ELR (cell line): ENCODE measurements at places on chromosomes 4 and X.

GRCh38 chr4:174214101-174214878, 69.2 kb downstream of the FBXO8 start:
- no peak for DNase-seq

DNA sequence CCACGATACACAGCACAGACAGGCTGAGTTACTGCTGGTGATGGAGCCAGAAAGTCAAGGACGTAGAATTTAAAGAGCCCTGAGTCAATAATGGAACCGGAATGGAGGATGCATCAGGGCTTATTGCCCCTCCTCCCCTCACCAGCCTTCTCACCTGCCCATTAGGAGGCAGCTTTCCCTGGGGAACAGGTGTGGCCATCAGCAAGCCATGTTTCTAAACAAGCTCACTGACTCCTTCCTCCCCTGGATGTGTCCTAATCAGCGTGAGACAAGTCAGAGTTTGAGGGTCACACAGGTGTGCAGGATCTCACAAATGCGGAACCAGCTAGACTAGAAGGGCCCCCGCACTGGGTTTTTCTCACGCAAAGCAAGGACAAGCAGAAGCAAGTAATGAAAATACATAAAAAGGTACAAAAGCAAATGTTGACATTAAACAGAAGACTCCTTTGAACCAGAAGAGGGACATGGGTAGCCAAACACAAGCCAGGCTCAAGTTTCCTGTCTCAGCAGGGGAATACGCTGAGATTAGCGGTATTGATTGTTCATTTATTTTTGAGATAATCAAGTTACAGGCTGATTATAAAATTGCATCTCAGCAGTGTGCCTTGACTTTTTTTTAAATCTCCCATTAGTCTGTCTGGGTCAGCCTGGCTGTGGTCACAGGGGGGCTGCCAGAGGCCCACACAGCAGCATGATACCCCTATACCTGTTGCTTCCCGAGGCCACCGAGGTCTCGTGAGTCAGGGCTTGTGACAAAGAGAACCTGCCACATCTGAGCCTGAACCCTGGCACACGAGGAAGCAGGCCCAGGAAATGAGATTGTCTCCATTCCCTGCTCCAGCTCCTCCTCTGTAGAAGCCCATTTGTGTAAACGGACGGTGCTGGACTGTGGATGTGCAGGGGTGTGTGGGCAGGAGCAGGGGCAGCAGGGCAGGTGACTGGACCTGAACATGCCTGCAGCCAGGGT, 37.4 kb downstream of the CCKAR start:
- DNase-seq = no peak

- DNase-seq = peak; percentile 23
Measured at GRCh38 chr4:41232406-41232805, 18.1 kb upstream of the APBB2 start.

- DNase-seq = no peak
Measured at GRCh38 chr4:17866810-17867209, 56.0 kb downstream of the NCAPG start.

DNA sequence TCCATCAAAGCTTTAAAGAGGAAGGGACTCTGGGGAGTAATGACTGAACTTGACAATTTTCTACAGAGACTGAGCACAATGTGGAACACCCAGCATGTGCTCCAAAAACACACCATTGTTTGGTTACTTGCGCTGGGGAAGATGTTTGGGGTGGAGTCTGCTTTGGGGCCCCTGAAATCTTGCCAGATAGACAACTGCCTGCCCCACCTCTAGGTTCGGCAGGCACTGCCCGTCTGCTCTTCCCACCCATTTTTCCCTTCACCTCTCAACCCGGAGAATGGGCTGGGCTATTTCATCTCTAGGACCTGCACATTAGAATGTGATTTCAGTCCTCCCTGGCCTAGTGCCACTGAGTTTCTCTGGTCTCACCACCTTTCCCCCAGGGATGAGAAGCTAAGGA, 41.9 kb downstream of the TSC22D3 start:
- DNase-seq = no peak

DNA sequence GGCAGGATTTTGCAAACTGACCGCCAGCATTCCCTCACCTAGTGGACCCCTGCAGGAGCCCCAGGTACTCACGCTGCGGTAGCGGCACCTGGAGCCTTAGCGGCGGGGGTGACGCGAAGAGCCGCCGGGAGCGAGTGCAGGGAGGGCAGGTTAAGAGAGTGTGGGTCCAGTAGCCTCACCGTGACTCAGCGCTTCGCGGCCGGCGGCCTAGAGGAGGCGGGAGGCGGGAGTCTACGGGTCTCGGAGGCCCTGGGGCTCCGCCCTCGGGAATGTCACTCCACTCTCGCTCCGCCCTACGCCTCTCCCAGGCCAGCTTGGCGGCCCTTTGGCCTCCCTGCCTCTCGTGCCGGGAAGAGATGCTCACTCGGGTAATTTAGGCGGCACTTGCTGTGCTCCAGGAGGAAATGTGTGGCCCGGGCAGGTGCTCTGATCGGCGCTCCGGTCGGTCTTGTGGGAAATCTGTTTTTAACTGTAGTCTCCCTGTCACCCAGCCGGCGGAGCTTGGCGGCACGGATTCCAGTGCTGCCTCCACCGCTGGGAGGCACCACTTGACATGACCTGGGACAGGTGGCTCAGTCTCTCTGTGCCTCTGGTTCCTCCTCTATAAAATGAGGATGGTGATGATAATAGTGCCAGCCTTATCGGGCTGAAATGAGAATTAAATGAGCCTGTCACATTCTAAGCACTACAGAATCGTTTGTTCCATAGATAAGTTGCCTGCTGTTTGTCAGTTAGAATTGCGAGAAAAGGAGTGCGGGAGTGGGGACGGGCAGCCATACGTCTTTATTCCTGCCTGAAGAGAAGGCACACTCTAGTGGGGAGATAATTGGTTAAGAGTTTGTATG, at the start of gene PIR:
TSS of gene PIR (minus strand) at position 216 of the 845 bp plus-strand sequence. CDS start 2,076 bp downstream, outside the sequence.
- DNase-seq = peak; percentile 85

DNA sequence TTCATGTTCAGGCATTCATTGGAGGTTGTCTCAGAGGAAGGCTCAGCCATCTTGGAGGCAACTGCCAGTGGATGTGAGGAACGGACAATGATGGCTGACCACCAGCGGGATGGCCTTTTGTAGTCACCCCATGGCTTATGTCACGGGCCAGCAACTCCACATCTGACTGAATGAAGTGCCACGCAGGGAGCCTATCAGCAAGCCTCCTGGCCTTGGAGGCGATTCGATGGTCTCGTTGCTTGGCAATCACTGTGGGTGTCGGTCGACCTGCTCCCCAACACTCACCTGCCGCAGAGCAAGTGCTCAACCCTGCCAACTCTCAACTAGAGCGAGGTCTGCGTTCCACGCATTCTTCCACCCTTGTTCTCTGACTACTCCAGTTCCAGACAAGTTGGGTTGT, 7.4 kb downstream of the H2BW2 start:
- no peak for DNase-seq

GRCh38 chr4:189507060-189507459, 433.6 kb upstream of the FRG1 start:
- DNase-seq = no peak

GRCh38 chrX:119698845-119699244, 5.9 kb upstream of the SEPTIN6 start:
- DNase-seq = peak; percentile 66

GRCh38 chrX:2831471-2832228, 2.9 kb downstream of the GYG2 start:
- no peak for DNase-seq

DNA sequence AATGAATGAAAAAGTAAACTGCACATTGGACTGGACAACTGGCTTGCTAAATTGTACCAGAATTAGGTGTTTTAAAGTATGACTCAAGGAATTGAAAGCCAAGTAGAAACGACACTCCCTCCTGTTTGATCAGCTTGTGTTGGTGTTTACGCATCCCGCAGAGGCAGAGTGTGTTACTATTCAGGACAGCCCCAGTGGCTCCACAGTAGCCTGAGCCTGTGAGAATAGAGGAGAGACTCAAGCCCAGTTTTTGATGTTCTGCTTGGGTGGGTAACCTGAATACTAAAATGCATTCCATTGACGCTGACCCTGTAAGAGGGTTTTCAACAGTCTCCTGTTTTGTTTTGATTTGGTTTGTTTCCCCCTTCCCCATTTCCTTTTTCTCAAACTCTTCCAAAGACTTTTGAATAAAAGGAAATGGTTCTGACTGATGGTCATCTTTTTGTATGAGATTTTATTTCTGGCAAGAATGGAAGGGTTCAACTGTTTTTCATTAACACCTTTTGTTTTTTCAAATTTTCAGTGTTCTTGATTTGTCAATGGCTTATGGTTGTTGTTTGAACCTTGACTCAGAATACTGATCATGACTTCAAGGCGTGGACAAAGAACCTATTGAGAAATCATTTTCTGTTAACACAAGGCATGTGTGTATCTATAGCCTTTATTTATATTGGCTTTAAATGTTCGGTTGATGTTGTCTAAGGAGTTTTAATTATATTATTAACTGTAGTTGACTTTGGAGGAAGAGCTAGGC, 10.2 kb downstream of the ADGRL3 start:
- no peak for DNase-seq

GRCh38 chr4:160848901-160849760, 1314.7 kb downstream of the FSTL5 start:
- peak; percentile 57 for DNase-seq

GRCh38 chr4:26217481-26217880, 103.3 kb upstream of the RBPJ start:
- DNase-seq = no peak

- no peak for DNase-seq
Measured at GRCh38 chrX:78321809-78322208, 5.6 kb downstream of the CYSLTR1 start.

DNA sequence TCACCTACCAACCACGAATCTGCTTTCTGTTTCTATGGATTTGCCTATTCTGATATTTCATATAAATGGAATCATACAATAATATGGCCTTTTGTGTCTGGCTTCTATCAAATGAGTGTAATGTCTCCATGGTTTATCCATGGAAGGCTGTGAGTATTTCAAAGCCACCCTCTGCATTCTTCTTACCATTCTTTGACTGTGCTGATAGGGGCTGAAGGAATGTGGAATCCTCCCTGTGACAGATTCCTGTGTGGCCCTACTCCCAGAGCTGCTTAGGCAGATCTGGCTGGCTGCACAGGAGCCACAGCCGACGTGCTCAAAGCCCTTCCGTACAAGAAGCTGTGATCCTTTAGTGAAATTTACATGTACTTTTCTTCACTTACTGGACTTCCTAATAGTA, 163.2 kb downstream of the HS6ST2 start:
- DNase-seq = no peak

DNA sequence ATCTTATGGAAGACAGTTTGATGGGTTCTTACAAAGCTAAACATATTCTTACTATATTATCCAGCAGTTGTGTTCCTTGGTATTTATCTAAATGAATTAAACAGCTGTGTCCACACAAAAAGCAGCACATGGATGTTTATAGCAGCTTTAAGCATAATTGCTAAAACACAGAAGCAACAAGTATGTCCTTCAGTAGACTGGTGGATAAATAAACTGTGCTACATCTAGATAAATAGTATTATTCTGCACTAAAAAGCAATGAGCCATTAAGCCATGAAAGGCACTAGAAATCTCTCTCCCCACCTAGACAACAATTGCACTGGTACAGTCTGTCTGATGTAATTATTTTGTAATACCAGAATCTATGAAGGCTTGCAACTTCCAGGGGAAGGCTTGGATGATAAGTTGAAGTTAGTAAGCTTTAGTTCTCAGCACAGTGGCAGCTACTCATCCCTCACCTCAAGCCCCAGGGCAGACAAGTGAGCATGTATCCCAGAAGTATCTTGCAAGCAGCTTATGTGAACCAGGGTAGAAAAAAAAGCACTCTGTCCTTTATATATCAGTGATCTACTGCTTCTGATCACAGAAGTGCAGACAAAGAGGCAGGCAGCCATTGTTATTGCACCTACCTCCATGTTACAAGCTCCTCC, 36.9 kb downstream of the WDR17 start:
- DNase-seq = no peak

- DNase-seq = no peak
Measured at GRCh38 chrX:41005445-41005992, 79.7 kb upstream of the USP9X start.

DNA sequence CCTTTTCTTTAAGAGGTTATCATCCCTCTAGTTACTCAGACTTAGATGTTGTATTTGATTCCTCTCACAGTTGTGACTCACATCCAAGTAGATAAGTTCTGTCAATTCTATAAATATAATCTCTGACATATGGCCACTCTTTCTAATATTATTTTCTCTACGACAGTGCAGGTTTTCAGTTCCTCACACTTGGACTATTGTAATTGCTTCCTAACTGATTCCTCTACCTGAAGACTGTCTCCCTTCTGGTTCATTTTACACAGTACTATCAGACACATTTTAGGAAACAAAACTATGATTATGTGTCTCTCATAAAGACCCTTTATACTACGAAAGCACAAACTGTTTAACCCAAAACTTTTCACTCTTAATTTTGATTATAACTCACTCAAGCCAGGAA, 31.3 kb upstream of the GNRHR start:
- DNase-seq = no peak

DNA sequence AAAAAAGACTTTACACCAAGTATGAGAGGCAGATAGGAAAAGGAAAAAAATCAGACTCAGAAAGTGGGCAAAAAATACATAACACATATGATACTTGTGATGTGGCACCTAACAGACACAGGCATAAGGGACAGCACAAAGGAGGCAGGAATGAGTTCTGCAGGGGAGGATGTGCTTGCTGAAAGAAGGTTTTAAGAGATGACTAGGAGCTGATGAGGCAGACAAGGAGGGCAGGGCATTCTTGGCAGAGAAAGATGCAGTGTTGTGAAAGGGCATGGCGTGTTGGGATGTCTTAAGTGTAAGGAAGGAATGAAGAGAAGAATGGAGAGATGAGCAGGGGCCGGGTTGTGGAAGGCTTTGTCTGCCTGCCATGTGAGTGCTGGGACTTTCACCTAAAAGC, 49.7 kb upstream of the TMEM154 start:
- DNase-seq = peak; percentile 64

DNA sequence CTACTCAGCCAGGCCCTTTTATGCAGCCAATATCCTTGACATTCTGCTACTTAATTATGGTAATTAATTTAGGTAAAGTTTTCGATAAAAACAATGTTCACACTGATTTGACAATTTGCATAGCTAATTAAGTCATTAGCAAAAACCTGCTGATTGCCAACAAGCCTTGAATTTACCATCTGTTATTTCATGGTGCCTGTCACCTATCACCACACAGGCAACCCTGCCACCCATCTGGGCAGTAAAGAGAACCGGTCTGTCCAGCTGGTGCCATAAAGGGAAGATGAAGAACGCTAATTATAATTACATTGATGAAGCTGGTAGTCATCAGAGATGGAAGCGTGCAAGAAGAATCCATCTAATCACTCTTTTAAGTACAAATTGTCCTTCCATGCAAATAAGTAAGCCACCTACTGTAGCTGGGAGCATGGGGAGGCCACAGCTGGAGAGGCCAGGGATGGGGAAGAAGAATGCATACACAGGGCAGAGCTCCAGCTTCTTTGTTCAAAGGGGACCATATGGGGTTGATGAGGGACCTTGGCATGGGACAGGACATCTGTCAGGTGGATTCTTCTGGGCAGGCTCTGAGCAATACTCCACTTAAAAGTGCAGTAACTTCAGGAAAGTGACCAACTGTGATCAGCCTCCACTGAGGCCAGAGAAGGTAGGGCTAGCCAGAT, 277.3 kb upstream of the TAPT1 start:
- no peak for DNase-seq
